Inflammatory macrophage treated with lipopolysaccharide for 4 hours (primary cell): ENCODE measurements at places on chromosomes 5 and 9.

GRCh38 chr5:32687499-32687831, 23.7 kb upstream of the NPR3 start:
- DNase-seq = no peak

- peak; percentile 88 for DNase-seq
Measured at GRCh38 chr5:39217365-39218281, 1.7 kb downstream of the FYB1 start.

DNA sequence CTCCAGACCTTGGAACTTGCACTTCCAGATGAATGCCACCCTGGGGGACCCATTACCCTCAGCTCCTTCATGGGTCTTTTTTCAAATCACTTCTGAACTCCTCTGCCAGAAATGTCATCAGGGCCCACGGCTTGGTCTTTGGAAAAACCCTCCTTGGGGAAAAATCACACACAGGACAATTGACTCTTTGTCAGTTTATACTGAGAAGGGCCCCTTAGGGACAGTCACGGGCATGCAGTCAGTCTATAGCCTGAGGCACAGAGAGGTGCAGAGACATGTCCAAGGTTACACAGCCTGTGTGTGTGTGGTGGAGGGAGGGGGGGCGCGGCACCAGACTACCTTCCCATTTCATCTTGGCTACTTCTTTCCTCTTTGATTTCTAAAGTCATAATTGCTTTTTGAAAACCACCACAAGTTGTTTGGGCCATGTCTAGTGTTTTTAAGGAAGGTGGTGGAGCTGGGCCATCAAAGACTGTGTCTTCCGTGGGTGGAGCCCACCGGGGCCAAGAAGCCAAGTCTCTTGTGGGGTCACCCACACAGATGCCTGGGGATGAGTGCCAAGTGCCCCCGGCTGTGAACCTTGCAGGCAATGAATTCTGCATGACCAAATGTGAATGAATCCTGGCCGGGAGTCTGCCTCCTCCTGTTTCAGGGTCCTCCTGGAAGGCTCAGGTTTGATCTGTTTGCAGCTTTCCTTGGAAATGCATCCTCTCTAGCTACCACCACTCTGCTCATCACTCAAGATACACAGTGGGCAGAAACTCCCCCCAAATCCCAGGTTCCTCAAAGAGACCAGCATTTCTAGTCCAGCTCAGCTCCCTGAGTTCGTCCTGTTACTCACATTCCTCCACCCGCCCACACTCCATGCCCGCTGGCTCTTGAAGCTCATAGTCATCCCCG, 200.1 kb upstream of the TBC1D2 start:
- DNase-seq = peak; percentile 39

DNA sequence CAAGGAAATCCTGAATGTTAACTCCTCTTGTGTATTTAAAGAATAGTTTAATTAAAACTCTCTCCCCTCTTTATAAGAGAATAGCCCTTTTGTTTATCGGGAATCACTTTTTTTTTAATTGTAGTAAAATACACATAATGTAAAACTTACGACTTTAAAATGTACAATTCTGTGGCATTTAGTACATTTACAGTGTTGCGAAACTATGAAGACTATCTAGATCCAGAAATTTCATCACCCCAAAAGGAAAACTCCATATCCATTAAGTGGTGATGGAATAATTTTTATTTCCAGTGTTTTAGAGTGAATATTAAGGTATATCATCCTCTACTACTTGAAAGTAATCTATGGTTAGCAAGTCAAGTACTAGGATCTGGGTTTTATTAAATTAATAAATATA, 36.8 kb downstream of the KDM3B start:
- no peak for DNase-seq

DNA sequence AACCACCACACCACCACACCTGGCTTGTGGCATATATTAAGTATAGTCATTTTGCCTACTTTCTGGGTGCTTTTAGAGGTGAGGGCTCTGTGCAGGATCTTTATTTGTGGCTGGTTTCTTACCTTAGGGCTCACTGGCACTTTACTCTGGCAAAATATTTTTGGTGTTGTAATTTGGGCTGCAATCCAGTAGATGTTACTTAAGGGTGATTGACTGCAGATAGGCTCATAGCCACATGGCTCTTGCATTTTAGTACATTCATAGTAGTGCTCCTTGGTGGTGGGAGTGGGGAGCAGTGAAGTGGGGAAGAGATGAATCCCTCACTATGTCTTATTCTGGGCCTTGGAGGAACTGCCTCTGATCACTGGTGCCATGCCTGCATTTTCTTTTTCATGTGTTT, 376.1 kb upstream of the GRIN3A start:
- no peak for DNase-seq

GRCh38 chr9:131739959-131740648, at the start of gene RAPGEF1:
Gene RAPGEF1 (minus strand): TSS chr9:131740076. CDS start chr9:131739830, 246 bp downstream.
- peak; percentile 58 for DNase-seq

- no peak for DNase-seq
Measured at GRCh38 chr5:20033881-20034280, 45.9 kb upstream of the CDH18 start.

DNA sequence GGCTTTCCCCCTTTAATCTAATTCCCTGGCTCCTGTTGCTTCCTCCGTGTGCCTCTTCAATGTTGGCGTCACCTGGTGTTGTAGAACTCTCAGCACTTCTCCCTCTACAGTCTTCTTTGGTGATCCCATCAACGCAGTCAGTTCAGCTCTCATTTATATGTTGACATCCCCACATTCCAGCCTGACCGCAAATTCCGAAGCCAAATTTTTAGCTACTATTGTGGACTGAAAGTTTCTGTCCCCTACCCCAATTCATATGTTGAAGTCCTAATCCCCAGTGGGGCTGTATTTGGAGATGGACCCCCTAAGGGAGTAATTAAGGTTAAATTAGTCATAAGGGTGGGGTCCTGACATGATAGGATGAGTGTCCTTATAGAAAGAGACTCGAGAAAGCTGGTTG, 210.6 kb upstream of the ADAMTSL1 start:
- no peak for DNase-seq

DNA sequence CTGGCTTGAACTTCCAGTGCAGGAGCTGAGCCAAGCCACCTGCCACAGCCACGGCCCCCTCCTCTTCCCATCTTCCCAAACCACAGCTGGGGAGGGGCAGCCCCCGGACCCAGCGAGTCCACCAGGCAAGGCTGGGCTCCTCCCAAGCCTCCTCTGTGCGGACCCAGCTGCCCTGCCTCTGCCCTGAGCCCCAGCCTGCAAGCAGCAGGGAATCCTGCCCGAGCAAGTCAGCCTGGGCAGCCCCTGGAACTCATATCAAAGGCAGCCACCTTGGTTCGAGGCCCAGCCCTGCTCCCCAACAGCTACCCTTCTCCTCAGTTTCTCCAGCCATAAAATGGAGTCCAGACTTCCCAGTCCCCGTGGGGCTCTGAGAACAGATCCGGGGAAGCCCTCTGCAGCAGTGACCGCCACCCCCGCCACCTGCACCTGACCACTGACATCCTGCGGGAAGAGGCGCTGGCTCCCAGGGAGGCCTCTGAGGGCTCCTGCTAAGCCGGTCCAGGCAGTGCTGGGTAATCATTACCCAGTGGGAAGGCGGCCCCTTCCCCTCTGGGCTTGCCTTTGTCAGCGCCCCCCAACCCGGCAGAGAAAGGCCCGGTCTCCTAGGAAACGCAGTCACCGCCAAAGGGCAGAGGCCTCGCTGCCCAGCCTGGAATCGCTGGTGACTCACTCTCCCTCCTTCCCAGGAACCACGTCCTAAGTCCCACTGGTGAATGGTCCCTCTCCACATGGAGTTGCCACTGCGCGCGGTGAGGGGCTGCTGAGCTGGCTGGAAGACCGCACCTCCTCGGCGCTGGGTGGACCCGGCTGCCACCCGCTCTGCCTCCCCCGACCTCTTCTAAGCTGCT, 1.5 kb downstream of the VAV2 start:
- no peak for DNase-seq

- DNase-seq = no peak
Measured at GRCh38 chr9:87201351-87201751, 254.0 kb upstream of the GAS1 start.

DNA sequence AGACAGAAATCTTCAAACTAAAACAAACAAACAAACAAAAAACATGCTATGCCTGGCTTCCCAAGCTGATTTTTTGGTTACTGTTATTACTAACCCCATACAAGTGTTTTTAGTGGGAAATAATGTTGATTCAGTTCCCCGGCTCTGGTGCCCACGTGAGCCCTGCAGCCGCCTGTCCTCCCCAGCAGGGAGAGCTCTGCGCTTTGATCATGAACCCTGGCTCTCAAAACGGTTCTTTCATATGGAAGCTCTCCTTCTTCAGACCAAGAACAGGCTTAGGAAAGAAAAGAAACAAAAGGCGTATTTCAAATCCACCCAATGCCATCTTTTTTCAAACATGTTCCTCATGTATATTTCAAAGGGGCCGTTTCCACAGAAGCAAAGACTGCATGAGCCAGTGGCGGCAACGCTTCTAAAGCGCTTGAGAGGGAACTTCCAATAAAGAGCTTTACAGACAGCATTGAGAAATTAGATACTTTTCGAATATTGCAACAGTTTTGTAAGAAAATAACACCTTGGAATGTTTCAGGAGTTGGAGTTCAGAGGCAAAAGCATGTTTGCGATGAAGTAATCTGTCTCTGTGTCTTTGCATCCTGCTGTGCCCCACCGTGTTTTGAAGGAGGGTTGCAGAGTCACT, 74.8 kb downstream of the ICE1 start:
- peak; percentile 14 for DNase-seq

DNA sequence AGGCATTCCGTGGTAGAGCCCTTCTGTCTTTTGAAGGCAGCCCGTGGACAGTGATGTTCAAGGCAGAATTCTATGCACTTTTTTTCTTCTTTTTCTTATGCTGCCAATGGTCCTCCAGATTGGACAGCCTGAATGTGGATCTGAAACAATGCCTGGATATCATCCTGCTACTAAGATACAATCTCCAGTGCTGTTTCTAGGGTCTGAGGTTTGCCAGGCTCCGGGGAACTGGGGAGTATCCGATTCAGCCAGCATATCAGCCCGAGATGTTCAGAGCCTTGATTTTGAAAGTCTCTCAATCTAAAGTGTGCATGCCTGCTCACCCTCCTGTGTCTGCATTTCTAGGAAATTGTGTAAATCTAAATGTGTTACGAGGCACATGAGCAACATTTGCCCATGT, 103.8 kb upstream of the WWC1 start:
- DNase-seq = no peak

- DNase-seq = no peak
Measured at GRCh38 chr5:150502106-150502505, 5.8 kb upstream of the NDST1 start.

- DNase-seq = no peak
Measured at GRCh38 chr5:117165068-117165467, 590.4 kb upstream of the SEMA6A start.

DNA sequence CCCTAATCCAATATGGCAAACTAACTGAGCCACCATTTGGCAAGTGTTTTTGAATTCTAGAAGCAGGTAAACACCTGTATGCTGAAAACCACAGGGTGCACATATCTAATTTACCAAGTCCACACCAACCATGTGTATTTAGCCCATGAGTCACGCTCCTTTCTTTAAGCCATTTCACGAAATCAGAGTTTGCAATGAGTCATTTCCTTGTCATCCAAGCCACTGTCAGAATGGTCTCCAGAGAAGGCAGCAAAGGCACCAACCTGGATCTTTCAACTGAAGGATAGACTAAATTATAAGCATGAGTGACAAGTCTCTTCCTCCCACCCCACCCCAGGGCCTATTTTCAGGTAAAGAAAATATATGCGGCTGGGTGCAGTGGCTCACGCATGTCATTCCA, 110.0 kb downstream of the PAX5 start:
- DNase-seq = peak; percentile 22
